ENCODE measurements at places on chromosomes 4 and X.

GRCh38 chr4:135900956-135901355, 1631.3 kb downstream of the PCDH18 start:
- no peak for DNase-seq

DNA sequence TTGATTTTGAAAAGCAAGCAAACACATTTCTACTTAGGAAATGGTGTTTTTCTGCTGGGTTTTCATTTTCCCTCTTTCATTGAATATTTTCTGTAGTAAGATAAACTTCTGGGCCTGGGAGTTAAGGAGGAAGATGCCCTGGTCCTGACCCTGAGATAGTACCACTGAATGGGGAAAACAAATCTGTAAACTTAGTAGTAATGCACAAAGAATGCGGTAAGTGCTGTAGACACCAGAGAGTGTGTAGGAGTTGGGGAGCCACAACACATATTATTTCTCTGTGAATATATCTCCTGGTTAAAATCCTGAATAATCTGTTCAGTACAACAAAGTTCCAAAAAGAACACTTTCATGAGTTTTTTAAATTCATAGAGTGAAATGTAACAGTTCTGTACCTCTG, 178.3 kb downstream of the MAPK10 start:
- DNase-seq, result no peak

- no peak for DNase-seq
These were observed 16.1 kb downstream of the TNIP3 start for GRCh38 chr4:121148000-121148399.

- no peak for DNase-seq
These were observed 1.2 kb downstream of the ELF2 start for GRCh38 chr4:139175646-139176301.

- peak; percentile 4 for DNase-seq
These were observed 90.6 kb downstream of the MID1IP1 start for GRCh38 chrX:38891641-38892413.

GRCh38 chrX:41971346-41971745, 48.0 kb upstream of the CASK start:
- no peak for DNase-seq

- DNase-seq, result no peak
These were observed 158.0 kb upstream of the MED14 start for GRCh38 chrX:40893251-40893910.

- DNase-seq, result no peak
These were observed 20.7 kb downstream of the TMA16 start for GRCh38 chr4:163515198-163515597.

GRCh38 chr4:123415977-123416376, 19.4 kb downstream of the SPRY1 start:
- peak; percentile 76 for DNase-seq

- no peak for DNase-seq
These were observed 88.3 kb downstream of the NHSL2 start for GRCh38 chrX:71998836-71999509.

GRCh38 chrX:153414856-153415510, 3.7 kb downstream of the ZFP92 start:
- no peak for DNase-seq

DNA sequence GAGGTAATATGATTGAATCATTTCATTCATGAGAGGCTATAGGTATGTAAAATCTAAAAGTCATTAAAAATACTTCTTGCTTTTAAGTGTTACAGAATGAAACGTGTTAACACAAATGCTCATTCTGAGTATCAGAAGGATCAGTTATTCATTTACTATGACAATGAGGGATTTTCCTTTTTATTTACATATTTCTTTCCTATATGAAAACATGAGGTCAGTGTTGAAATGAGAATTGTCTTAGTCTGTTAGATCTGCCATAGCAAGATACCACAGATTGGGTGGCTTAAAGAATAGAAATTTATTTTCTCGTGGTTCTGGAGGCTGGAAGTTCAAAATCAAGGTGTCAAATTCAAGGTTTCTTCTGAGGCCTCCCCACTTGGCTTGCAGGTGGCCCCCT, 181.2 kb downstream of the ARHGAP10 start:
- DNase-seq, result no peak

DNA sequence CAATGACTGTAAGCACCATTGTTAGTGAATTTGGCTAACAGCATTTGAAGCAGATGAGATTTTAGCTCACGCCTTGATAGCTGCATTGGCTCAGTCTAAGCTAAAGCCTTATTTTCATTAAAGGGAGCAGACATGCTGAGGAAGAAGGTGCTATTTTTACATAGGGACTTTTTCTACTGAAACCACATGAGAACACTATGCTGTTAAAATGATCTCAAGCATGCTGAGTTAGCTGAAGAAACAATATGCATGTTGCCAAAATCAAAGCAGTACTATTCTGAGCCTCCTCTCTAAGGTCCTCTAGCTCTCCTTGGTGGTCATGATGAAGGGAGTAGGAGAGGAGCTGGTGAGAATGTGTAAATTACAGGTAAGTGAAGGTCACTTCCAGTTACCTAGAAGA, 134.4 kb upstream of the JADE1 start:
- DNase-seq, result no peak

GRCh38 chr4:153062652-153063168, 126.6 kb downstream of the FHDC1 start:
- DNase-seq, result no peak

DNA sequence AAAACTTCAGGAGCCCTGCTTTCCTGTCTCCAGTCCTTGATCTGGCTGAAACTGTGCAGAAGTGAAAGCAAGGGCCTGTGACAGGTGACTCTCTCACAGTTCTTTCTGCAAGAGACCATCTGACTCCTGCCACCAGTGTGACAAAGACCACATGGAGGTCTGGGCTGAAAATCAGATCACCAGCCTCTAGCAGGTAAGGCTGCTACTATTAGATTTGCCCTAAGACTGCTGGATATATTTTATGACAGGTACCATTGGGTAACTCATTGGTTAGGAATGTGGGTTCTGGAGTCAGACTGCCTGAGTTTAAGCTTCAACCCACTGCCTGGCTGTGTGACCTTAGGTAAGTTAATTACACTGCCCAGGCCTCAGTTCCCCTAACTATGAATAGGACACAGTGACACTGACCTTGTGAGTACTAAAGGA, 163.3 kb upstream of the SLC7A11 start:
- no peak for DNase-seq

DNA sequence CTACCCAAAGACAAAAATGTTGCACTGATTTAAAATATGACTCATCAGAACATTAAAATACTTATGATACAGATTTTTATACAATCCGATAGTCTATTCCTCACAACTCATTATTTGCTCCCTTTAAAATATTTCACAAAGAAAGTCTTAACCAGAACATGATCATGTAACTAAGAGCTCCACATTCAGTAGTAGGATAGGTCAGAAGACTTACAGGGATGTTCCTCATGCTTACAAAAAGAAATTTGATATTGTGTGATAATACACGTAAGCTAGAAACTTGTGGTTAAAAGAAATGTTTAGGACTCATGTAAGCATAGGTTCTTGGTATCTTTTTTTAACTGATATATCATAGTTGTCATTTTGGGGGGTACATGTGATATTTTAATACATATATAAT, 235.9 kb downstream of the PALLD start:
- DNase-seq, result no peak

GRCh38 chr4:6619466-6620255, 20.8 kb upstream of the MRFAP1 start:
- DNase-seq, result no peak

- no peak for DNase-seq
These were observed 26.8 kb upstream of the FMR1 start for GRCh38 chrX:147884958-147885357.

- no peak for DNase-seq
These were observed 53.8 kb downstream of the ZNF827 start for GRCh38 chr4:145884775-145885174.

DNA sequence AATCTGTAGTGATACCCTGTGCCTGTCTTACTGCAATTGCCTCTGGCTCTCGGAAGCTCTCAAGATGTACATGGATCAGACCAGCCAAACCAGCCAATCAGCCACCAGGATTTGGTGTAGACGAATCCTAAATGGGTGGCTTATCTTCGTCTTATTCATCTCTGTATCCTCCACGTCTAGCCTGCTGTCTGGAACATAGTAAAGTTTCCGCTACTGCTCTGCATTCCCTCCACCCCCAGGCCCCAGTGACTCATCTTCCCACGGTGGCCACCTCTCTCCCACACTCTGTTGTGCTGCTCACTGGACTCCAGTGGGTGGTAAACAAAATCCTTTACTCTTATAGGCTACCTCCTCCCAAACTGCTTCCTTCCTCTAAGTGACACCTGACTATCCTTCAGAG, 37.8 kb downstream of the SEPTIN6 start:
- peak; percentile 66 for DNase-seq

DNA sequence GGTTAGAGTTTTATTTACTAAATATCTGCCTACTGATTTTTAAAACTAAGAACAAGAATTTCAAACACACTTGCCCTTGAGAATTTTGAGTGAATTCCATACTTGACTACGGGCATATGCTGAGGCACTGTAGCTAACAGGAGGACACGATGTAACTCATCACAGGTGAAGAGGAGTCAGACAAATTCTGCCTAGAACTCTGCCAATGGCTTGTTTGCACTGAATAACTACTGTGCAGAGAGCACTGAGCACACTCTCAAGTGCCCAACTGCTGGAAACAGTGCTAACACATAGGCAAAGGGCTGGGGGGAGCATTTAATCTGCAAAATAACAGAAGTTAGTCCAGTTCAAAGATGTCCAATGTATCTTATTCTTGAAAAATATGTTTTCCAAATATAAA, 104.4 kb downstream of the WDFY3 start:
- DNase-seq, result no peak

GRCh38 chr4:174709526-174709925, 119.5 kb downstream of the GLRA3 start:
- no peak for DNase-seq

DNA sequence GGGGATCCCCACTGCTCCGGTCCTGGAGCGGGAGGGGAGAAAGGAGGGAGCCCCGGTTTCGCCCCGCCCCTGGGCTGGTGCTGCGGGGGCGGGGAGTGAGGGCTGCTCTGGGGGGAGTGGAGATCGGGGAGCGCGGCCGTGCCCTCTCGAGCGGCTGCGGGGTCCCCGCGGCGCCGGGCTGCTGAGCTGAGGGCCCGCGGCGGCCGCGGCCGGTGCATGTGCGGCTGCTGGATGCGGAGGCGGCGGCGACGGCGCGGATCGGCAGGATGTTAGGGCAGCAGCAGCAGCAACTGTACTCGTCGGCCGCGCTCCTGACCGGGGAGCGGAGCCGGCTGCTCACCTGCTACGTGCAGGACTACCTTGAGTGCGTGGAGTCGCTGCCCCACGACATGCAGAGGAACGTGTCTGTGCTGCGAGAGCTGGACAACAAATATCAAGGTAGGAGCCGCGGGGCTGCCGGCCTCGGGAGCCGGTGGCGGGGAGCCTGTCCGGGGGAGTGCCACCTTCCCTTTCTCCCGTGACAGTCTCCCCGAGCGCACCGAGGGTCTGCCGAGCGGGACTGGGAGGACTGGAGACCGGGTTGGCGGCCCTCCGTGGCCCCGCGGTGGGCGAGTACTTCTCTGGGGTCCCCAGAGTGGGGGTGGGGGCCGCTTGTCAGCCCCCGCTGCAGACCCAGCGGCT, at the start of gene ING2:
TSS of gene ING2 (plus strand) at position 129 of the 681 bp plus-strand sequence. CDS start at position 267, 138 bp downstream.
- DNase-seq, result no peak

GRCh38 chr4:16860516-16860915, 37.9 kb downstream of the LDB2 start:
- no peak for DNase-seq

DNA sequence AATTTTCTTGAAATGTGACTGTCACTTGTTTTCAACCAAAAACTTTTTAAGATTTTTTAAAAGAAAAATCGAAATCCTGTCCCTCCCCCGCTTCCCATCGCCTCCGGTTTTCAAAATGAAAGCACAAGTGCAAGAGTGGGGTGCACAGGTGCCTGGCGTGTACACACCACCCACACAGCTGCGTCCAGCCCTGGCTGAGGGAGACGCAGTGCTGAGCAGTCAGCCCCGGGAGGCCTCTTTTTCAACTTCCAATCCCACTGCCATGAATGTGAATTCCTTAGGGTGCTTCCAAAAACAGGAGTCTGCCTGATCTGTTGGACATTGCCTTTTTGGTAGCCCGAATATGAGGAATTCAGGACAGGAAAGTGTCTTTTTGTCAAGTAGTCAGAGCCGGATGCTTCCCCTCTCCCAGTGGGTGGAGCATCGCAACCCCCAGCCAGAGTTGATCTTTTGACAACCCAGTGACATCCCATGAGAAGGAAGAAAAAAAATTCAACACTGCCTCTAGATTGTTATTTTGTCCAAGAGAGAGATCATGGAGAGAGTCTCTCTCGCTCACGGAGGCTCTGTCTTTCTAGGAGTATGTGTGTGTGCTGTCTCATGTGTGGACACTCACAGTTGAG, 8.9 kb downstream of the PRRG3 start:
- no peak for DNase-seq

- DNase-seq, result no peak
These were observed 12.1 kb upstream of the ARSF start for GRCh38 chrX:3029129-3029528.

DNA sequence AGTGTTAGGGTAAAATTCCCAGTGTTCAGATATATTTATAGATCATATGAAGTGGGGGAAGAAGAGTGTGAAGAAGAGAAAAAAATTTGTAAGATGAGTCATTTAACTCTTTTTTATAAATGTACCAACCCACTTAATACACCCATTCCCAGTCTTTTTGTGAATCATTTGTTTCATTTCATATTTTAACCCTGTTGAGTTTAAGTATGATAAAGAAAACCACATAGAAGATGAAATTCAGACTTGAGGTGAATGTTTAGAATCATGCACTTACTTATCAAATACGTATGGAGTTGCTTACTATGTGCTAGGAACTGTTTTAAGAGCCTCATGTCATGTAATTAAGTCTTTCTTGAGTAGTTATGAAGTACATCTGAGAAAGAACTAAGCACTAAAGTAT, 56.6 kb upstream of the DAPP1 start:
- DNase-seq, result no peak

GRCh38 chrX:129622757-129623301, 31.9 kb downstream of the APLN start:
- DNase-seq, result no peak

GRCh38 chrX:39883666-39884065, 214.1 kb downstream of the BCOR start:
- peak; percentile 34 for DNase-seq

- DNase-seq, result no peak
These were observed 8.1 kb upstream of the LINC00632 start for GRCh38 chrX:140701480-140701879.

- DNase-seq, result no peak
These were observed 74.1 kb downstream of the SMARCA1 start for GRCh38 chrX:129449148-129449547.

DNA sequence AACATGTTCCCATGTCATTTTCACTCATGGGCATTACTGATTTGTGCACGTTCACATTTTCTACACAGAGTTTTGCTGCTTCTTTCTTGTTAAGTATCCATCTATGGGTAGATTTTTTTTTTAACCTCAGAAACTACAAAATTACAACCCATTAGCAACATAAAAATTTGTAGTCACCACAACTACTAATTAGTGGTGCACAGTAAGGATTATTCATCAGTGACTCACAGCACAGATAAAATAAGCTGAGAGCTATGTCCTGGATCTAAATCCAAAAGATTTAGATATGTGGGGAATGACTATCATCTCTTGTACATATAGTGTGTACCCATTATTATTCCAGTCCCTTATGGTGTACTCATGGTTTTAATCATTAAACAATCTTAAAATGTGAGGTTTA, 19.7 kb upstream of the AMELX start:
- no peak for DNase-seq

Measured in activated naive CD8-positive, alpha-beta T cell treated with anti-CD3 and anti-CD28 coated beads for 36 hours (primary cell).